ENCODE measurements at places on chromosomes 5 and 9.

- no peak for DNase-seq
Observed at GRCh38 chr9:90175257-90175656, 467.4 kb downstream of the DIRAS2 start.

DNA sequence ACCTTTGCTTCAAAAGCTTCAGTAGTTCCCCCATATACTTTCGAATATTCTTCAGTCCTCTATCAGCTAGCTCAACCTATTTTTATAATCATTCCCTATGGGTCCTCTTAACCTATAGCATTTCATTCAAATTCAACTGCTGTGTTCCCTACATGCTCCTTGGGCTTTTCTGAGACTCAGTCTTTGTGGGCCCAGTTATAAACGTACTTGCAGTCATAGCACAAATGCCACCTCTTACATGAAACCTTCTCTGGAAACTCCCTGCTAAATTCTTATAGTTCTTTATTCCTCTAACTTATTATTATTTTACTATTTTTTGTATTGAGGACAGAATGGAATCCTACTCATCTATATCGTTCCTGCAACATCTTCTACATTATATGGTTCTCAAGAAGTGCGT lies 24.7 kb downstream of the MLANA start:
- no peak for DNase-seq

GRCh38 chr5:158780656-158781237 lies 319.0 kb downstream of the EBF1 start:
- no peak for DNase-seq

GRCh38 chr5:139638090-139638735 lies 9.9 kb upstream of the CXXC5 start:
- DNase-seq: no peak

DNA sequence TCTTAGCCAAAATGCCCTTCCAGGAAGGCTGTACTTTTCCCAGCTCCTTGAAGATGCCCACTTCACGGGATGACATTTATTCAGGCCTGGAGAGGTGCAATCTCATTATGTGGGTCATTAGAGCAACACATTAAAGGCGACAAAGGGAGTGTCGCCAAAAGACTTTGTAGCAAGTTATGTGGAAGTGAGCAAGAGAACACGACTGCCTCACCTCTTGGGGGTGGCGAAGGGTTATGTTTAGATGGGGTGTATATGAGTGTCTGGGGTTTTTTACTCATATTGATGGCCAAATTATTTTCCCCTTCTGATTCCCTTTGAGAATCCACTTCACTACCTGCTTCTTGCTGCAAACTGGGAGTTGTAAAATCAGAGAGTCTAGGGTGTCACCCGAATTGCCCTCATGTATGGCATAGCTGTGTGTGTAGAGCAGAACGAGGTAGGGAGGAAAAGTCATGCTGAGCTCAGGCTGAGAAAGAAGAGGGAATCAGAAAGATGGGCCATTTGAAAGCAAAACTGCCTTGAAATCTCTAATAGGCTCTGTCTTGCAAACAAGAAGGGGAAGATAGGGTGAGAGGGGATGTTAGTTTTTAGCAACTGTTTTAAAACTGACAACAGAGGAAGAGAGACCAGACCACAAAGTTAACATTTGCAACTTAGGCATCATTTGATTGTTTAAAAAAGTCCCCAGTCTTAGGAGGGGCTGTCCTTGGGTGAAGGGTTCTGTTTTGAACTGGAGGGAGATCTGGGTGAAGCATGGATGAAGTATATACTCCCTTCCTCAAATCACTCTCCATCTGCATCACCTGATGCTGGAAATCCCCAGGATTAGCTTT lies 97.1 kb upstream of the IL12B start:
- DNase-seq: no peak

GRCh38 chr9:101201630-101202029 lies 173.1 kb downstream of the PLPPR1 start:
- no peak for DNase-seq

- no peak for DNase-seq
Observed at GRCh38 chr5:143870362-143870761, 58.4 kb downstream of the HMHB1 start.

DNA sequence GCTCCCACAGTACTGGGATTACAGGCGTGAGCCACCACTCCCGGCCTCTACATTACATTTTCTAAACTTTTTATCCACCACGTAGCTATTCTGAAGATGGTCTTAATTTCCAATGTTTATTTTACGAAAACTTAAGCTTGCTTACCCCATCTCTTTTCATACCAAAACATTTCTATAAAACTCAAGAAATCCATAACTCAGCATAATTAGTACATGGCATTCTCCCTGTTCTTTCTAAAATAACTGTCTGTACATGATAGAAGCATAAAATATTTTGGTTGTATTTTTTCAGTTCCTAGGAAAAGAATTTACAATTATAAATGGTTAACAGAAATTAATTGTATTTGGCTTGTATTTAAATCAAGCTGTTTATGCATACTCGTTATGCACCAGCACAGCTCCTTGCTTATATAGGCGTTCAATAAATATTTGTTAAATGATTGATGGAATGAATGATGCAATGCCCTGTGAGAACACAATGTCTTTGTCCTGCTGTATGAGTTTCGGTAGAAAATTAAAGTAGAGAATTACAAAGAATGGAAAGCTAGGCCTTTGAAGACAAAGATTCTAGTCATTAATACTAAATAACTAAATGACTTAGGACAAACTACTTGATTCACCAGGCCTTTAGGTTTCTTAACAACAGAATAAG lies 384.2 kb downstream of the EFNA5 start:
- DNase-seq: no peak

- no peak for DNase-seq
Observed at GRCh38 chr5:55601204-55601618, 66.4 kb upstream of the PLPP1 start.

DNA sequence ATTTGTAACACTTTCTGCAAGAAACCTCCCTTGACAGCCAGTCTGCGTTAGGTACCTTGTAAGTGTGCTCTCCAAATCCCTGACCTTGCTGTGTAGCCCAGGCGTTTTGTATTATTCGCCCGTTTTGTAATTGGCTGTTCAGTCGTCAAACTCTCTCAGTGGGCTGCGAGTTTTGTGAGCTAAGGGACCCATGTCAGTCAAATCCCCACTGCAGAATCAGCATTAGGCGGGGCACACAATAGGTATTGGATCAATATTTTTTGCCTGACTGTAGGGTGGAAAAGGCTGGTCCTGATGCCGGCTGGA lies 665 bp downstream of the DNAJC18 start:
- no peak for DNase-seq

DNA sequence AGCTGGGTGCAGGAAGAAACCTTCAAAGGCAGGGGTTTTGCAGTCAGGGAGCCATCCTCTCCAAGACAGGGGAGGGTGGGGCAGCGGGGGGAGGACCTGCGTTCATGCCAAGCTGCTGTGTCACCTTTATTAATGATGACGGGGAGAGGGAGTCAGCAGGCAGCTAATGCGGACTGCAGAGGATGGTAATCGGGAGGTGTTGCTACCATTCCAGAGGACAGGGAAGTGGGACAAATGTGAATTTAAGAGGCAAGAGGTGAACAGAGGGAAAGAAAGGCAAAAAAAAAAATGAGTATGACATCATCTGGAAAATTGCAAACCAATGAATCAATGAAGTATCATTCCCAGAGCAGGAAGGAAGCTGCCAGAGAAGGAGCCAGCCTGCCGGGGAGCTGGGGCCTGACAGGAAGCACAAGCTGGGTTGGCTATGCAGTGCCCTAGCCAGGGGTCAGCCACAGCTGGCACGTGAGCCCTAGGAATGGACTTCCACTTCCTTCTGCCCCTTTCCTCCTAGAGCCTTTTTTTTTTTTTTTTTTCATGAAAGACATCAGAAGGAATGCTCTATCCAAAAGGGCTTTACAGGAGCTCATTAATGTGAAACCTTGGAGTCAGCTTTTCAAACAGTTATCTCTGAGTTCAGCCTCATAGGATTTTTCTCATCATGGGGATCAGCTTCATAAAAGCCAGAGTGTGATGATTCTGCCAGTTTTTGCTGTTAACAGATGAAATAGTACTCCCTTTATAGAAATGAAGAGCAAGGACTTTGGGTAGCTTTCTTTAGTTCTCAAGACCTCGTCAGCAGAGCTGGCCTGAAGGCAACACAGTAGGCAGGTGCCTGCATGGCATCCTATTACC lies 9.2 kb downstream of the INSYN2B start:
- DNase-seq: no peak

DNA sequence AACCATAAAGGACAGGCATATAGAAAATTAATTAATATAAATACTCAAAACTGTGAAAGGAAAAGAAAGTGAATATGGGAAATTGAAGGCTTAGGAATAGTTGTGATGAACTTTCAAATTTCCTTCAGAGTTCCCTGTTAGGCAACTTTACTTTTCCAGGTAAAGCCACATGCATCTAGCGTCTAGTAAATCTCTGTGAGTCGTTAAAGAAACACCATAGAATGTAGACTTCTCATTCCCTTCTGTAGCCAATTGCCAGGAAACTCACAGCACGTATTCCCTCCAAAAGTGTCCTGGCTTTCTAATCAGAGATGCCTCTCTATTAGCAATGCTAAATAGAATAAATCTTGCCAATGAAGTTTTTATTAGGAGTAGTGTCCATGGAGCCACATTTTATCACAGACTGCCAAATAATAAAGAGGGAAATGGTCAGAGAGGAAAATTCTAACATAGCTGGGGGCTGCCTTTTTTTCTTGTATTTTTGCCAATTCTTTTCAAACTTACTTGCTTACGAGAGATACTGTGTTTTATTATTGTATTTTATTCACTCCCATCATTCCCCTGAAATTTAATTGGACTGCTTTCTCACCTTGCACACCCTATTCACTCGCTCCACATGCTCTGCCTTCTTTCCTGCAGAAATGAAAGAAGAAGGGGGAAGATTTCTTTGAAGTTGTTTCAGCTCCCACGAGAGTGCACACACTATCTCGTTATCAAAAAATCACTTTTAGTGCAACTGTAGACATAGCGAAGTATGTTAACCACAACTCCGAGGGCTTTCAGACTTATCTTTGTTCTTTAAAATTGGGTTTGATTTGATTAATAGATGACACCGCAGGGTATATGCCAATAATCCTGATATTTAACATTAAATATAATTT lies 439.0 kb downstream of the CSNK1G3 start:
- DNase-seq: no peak

- no peak for DNase-seq
Observed at GRCh38 chr9:69465473-69465872, 140.5 kb downstream of the ENTREP1 start.

DNA sequence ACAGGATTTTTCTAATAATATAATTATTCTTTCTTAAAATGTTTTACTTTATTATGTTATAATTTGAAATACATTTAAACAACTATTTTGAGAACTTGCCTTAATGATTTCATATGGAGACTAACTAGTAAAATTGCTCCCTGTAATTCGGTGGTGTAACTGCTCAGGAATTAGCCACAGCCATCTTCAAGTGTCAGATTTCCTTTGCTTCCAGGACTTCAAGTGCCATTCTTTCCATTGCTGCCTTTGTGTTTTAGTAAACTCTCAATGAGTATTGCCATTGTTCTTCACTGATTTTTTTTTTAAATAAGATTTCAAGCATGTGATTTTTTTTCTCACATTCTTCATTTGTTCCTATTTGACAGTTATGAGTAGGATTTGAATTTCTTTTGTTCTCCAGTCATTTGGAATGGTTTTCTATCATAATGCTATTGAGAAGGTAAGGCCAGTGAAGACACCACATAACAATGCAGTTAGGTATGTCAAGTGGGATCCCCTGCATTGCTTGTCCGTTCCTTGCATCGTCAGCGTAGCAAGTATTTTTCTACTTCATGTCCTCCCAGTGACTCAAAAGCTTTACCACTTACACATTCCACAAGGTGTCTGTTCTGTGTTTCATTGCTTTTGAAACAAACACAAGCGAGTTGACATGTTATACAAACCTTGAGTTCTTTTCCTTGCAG lies 83.7 kb downstream of the LNPEP start:
- DNase-seq: no peak

DNA sequence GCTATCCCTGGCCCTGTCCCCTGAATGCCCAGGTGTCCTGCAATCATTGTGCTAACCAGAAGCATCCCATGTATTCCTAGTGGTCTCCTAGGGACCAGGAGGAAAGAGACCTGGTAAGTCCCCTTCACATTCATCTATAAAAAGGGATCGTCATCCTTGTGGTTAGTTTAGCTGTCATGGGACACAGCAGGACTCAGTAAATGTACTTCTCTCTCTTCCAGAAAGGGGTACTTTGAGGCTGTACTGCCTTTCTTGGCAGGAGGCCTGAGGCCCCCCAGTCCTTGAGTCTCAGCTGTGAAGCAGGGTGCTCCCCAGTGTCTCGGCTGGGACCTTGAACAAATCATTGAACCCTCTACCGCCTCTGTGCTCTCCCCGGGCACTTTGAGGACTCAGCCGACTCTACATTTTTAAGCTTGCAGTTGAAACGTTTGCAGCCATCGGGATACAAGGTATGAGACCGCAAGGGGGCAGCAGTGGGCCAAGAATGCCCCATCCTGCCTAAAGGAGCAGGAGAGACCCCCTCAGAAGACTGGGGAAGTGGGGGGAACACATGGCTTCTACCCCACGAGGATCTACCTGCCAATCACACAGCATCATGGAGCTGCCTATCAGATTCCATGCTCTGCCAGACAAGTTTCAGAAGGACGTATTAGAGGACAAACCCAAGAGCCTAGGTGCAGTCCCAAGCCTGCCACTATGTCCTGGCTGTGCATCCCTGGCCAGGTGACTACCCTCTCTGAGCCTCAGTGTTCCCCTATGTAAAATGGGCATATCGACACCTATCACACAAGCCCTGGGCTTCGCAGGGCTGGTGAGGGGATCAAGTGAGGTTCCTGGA lies 2.4 kb upstream of the PHYKPL start:
- DNase-seq: peak; percentile 78

- DNase-seq: no peak
Observed at GRCh38 chr5:78763659-78764189, 115.2 kb upstream of the LHFPL2 start.

- no peak for DNase-seq
Observed at GRCh38 chr9:5566054-5566618, 55.8 kb downstream of the PDCD1LG2 start.

DNA sequence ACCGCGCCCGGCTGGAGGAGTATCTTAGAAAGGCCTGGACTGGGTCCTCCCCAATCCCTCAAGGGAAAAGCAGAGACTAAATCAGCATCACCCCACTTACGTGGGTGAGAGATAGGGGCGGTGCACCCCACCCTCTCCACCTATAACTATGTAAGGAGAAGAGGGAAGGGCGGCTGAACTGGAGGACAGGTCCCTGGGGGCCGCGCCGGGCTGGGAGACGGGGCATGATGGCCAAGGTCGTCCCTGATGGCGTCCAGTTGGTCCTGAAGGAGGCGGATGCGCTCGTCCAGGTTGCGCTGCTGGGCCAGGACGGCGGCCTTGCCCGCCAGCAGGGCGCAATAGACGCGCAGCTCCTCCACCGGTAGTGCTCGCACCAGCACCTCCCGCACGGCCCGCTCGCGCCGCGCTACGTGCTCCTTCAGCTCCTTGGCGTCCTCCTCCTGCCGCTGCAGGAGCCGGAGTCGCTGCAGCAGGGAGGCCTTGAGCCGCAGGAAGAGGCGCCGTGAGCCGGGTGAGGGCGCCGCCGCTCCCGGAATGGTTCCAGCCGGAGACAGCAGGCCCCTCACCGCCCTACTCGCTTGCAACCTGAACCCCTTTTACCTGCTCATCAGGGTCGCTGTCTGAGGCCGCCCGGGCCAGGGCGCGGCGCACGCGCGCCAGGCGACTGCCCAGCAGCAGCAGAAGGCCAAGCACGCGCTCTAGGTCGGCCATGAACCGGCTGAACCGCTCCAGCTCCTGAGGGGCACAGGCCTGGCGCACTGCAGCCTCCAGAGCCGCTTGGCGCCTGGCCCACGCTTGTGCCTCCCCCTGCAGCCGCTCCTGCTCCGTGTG lies 7.6 kb downstream of the SHROOM1 start:
- DNase-seq: peak; percentile 33

- no peak for DNase-seq
Observed at GRCh38 chr5:79464695-79465332, 49.1 kb downstream of the HOMER1 start.

- no peak for DNase-seq
Observed at GRCh38 chr9:126626127-126626925, 12.6 kb downstream of the LMX1B start.

All from activated naive CD8-positive, alpha-beta T cell treated with anti-CD3 and anti-CD28 coated beads for 36 hours (primary cell).